Psoas muscle (tissue), 8 donors: ENCODE measurements at places on chromosomes 3 and 15. TPM values are rescaled to one million over a fixed set of nuclear protein-coding genes. Genes with fewer than 3 reads are reported as not detected.

The IMPG2 gene
- total RNA-seq: 0.17 TPM

GRCh38 chr3:45628746-45629145, 34.2 kb downstream of the LIMD1 start:
- no peak for DNase-seq

- DNase-seq: no peak
Observed at GRCh38 chr15:100665570-100665969, 63.2 kb downstream of the ASB7 start.

GRCh38 chr3:38374221-38374620, 27.6 kb downstream of the XYLB start:
- DNase-seq: no peak

DNA sequence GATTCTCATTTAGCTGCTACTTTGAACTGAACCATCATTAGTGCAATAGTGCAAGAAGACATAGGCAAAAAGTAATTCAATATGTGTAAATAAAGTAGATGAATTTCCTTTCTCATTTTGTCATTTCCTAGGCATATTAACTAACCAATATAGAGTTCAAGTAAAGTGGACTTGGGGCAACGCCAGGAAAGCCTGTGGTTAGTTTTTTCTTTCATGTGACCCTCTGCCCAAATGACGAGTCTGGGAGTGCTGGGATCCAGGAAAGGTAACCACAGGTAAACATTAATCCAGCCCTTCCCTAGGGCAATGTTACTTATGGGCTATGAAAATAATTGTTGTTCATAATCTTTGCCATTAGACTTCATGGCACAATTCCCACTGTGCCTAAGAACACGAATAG, 181.0 kb downstream of the VPS13C start:
- no peak for DNase-seq

The SPSB4 gene
- 0.60 TPM for total RNA-seq

DNA sequence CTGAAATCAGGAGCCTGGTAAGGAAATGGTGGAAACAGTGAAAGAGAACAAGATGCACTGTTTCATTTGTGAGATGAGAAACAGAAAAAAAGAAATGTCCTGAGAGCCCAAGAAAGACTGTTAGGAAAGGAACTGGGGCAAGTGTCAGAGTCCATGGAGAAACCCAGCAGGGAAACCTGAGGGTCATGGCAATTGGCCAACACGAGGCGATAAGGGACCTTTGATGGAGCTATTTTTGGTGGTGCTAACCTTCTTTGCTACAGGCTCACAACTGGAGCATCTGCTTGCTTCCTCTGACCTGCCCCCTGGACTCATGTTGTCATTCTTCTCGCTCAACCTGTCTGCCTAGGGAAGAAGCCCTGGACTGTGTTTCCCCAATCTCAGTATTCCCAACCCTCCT, 4.2 kb upstream of the TMEM41A start:
- DNase-seq: no peak

DNA sequence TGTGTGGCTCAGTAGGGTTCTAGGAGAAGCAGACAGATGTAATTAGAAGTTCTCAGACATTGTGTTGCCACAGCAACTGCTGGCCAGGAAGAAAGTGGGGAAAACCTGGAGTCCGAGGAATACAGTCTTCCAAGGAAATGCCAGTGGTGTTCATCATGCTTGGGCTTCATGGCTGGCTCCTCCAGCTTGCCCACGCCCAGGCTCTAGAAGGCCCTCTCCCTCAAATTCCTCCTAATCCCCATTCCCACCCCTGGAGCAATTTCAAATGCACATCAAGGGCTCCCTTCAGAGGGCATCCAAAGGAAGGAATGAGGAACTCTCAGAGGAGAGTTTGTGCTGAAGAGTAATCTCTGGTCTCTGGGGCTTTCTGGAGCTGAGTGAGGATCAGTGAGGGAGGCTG, 21.9 kb downstream of the FSTL1 start:
- no peak for DNase-seq

- no peak for DNase-seq
Observed at GRCh38 chr15:52284164-52284563, 11.4 kb downstream of the MYO5C start.

- peak; percentile 23 for DNase-seq
Observed at GRCh38 chr3:24377218-24377993, 117.2 kb downstream of the THRB start.

The STXBP5L gene
- not detected for total RNA-seq

The ALS2CL gene
- total RNA-seq: 5.0 TPM

The CKMT1B gene
- total RNA-seq: not detected

DNA sequence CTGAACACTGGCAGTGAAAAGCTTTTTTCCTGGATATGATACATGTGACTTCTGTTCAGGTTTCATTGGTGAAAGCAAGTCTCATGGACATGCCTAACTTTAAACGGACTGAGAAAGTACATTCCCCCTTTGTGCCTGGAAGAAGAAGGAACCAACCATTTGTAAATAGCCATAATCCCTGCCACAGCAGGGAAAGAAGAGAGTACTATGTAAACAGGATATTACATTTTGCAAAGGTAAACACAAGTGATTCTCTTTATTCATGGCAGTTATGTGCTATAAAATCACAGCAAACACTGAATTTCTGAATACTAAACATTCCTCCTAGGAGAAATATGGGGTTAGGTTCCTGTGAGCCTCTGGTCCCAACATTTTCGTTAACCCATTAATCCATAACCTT, 46.8 kb downstream of the PRICKLE2 start:
- DNase-seq: no peak

The POLQ gene
- 0.17 TPM for total RNA-seq

DNA sequence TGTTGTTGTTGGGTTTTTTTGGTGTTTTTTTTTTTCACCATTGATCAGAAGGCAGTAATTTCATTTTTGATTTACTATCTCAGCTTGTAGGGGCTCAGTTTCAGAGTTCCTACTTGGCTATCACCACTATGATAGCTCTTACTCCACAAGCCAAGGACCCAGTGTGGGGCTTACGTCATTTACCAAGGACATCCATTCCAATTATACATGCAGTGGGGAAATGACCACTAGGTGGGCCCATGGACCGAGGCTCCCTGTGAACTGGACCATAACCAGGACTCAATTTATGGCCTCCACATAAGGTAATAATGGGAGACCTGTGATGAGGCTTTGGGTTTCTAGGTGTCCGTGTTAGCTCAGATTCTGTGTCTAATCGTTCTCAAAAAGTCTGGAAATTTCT, 67.5 kb upstream of the CACNA1D start:
- no peak for DNase-seq

DNA sequence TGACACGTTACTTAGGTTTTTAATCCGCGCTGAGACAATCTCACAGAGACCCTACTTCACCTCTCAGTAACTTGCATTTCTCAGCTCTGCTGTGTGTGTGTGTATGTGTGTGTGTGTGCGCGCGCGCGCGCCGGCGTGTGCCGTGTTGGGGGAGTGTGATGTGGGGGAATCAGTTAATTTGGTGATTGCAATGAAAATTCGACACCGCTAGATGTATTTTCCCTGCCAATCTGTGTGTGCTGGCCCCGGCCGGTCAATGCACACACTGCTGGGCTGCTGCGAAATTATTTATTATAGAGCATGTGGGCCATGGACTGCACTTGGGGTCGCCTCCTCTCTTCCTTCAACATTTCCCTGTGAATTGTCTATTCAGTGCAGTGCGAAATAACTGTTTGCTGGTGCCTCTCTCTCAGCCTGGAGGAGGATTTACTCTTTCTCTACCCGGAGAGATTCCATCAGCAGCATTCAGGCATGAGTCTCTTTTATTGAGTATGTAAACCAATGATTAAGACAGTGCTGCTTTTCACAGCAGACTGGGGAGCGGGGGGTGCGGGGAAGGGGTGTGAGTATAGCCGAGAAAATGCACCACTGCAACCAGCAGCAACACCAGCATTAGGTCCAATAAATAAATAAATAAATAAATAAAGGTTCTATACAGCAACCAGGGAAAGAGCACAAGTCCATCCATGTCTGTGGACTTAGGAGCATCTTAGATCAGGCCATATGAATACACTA, 2.9 kb downstream of the CADM2 start:
- no peak for DNase-seq

The MCTP2 gene
- total RNA-seq: 1.1 TPM

DNA sequence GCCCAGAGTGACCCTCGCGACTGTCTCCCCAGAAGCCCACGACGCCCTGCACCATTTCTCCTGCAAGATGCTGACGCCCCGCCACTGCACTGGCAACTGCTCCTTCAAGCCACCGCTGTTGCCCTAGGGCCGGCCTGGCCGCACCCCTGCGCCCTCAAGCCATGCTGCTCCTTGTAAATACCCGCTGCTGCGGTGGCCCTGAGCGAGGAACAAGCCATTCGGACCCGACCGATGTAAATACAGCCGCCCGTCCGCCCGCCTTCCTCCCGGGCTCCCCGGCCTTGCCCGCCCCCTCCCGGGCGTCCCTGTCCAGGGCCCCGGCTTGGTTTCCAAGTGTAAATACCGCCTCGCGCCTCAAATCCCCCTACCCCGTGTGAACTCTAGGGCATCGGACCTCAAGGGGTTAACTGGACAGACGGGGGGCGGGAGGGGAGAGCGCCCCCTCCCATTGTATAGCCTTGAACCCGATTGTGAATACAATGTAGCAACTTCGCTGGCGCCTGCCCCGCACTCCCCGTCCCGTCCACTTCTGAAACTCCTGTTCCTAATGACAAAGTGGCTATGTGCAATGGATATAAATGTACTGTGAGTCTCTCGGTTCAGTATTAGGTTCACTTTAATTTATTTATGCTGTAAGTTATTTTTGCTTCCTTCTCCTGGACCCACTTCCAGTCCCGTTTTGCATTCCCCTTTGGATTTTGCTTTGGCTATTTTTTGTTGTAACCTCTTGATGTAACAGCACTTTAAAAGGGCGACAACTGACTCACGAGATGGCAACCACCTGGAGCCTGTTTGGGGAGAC, 5.9 kb downstream of the RNU6-1 start:
- DNase-seq: peak; percentile 35

GRCh38 chr3:197847866-197848401, 56.9 kb downstream of the LRCH3 start:
- DNase-seq: no peak

The ELL3 gene
- 2.2 TPM for total RNA-seq

The LMAN1L gene
- 0.36 TPM for total RNA-seq

The GABRA5 gene
- not detected for total RNA-seq

GRCh38 chr3:10395671-10396070, 74.8 kb upstream of the SEC13 start:
- DNase-seq: no peak

DNA sequence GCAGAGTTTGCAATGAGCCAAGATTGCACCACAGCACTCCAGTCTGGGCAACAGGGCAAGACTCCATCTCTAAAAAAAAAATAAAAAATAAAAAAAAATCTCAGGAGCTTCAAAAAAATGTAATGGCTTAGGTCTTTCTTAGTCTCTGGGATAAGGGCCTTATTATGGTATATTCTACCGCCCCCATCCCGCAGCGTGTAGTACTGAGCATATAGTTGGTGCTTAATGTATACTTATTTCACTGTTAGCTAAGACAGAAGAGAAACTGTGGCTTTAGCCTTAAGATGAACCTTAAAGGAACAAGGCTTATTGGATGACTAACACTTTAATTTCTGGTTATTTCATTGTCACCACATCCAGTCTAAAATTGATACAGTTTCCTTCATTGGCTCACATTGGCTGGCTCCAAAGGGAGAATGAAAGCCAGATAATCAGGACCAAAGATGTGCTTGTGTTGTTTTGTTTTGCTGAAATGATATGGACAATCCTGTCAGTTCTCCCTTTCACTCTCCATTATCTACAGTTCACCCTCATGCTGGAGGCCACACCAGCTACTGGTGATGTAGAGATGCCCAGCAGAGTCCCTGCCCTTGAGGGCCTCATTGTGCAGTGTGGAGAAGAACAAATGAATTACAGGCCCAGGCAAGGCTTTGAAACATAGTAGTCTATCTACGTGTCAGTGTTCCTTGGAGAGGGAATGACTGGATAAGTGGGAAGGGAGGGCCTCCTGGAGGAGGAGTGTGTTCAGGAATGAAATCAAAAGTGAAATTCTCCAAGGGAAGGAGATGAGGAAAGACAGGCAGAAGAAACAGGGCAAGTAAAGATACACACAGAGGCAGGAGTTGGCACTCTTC, 17.4 kb upstream of the RAF1 start:
- DNase-seq: no peak

DNA sequence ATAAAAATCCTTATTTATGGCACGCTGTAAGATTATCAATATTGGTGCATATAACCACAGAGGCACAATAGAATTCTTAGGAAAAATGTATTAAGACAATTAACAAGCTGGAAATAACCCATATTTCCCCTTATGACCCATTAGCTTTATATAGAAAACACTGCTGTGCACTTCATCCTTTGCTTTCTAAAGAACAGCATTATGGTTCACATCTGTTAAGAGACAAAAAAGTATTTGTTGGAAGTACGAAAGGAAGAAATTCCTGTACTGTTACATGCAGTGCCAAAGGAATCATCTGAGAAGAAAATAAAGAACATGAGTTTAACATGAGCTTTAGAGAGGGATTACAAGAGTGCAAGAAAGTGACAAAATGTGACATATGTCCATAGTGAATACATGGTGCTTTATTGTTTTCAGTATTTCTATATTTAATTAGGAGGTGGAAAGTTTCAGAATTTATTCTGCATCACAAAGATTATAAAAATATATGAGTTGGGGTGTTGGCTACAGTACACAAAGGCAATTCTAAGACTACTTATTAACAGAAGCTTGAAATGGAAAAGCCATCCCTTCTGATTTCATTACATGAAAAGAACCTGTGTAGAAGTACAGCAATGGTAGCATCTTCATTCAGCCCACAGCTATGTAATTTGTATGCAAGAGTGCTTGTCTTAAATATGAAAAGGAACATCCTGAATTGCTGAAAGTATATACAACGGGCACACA, 6.8 kb downstream of the UBE3A start:
- no peak for DNase-seq

The MKRN2OS gene
- not detected for total RNA-seq

DNA sequence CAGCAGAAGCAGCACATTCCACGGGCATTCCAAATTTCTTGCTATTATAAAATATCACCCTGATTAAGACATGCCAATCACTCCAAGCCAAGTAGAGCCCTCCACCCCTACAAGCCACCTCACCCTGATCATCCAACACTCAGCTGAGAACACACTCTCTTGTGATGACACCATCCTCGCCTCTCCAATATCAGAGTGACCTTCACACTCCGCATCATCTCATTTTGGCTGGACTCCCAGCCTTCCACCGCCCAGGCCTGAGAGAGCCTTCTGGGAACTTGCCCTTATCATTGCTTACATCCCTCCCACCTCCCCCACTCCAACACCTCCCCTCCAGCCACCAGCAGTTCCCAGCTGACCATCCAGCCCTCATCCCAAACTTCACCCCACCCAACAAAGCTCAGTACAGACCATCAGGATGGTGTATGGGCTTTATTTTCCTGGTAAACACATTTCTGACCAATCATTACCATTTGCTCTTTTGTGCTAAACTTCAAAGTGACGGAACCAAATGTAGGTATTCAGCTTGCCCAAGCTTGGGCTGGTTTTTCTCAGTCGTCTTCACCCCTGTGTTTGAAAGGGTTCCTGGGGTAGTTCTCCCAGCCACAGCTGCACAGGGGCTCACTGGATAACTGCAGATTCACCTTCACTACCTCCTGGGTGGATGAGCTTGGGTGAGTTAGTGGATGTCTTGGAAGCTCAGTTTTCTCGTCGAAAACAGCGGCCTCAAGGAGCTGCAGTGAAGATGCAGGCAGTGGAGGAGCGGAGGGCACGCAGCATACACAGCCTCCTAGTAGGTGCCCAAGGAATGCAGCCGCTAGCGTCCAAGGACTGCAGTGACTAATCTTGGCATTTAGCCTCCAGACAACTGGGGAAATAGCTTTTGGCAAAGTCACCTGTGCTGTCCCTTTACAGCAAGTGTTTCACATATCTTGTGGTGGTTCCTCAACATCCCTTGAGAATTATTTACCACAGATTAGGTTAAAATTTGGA, 115.1 kb downstream of the LIPC start:
- DNase-seq: peak; percentile 59

The GPR160 gene
- 1.1 TPM for total RNA-seq
